ENCODE measurements at places on chromosomes 7 and 10.

- DNase-seq = no peak
Measured at GRCh38 chr10:122112625-122113160, 123.7 kb downstream of the TACC2 start.

- DNase-seq = no peak
Measured at GRCh38 chr10:77007834-77008233, 629.8 kb downstream of the KCNMA1 start.

- DNase-seq = no peak
Measured at GRCh38 chr7:130276796-130277762, 10.4 kb downstream of the CPA2 start.

- DNase-seq = peak; percentile 85
Measured at GRCh38 chr7:40551685-40552576, 417.1 kb downstream of the SUGCT start.

- DNase-seq = no peak
Measured at GRCh38 chr7:117780832-117781231, 92.4 kb downstream of the CTTNBP2 start.

DNA sequence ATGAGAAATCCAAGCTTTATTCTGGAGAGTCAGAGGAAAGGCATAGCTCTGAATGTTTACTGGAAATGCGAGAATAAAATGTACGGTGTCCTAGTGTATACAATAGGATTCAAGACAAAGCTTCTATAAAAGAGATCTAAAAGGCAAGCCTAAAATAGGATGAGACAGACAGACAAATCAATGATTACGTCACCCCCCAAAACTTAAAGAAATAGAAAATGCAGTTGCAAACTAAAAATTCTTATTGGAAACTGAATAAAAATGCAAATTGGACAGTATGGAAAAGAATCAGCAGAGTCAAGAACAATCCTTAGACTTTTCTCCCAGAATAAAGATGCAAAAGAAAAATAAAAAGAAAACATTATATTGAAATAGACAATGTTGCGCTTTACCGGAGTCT is 245.9 kb downstream of the POM121L12 start:
- no peak for DNase-seq

DNA sequence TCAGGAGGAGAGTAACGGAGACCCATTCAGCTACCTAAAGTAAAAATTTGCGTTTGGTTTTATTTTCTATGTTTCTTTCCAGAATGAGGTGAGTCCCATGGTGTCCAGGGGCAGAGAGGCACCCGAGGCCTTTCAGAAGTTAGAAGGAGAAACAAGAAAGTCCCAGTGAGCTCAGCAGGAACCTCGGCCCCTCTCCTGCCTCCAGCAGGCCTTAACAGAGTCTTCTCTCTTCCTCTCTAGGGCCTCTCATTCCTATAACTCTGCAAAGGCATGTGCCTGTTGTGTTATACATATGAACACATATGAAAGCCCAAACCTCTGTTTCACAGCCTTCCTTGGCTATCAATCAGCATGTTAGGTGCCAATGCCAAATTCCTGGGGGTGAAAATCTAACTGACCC is 20.8 kb upstream of the IKZF1 start:
- no peak for DNase-seq

DNA sequence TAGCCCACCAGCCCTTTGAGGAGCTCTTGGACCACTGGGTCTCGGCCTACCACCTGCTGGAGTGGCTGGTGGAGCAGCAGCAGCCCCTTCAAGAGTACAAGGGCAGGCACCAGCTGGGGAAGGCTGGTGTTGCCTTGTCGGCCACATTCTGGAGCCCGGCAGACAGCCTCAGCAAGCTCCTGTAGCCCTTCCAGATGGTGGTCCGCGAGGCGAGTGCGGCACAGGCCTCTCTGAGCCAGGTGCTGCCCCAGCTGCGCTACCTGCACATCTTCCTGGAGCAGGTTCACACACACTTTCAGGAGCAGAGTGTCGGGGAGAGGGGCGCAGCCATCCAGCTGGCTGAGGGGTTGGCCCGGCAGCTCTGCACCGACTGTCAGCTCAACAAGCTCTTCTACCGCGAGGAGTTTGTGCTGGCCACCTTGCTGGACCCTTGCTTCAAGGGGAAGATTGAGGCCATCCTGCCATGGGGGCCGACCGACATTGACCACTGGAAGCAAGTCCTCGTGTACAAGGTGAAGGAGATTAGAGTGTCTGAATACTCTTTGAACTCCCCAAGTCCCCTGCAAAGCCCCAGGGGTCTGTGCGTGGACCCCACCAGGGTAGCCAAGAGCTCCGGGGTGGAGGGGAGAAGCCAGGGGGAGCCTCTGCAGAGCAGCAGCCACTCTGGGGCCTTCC is 7.0 kb upstream of the ACTR3C start:
- no peak for DNase-seq

GRCh38 chr10:71088054-71088453 is 124.3 kb upstream of the UNC5B start:
- no peak for DNase-seq

DNA sequence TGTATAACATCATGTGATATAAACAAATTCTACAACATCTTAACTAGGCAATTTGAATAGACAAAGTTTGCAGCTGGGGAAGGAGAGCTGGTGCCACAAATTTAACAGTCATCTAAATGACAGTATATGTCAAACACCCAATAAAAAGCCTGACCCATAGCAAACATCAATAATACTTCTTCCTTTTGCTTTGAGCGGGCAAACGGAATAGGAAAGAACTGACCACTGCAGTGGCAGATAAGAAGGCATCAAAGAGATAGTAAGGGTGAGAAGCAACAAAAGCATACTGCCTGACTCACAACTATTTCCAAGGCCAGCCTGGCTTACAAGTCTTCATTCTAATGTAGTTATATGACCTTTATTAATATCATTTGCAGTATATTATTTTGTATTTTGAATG is 99.9 kb downstream of the LRRN3 start:
- no peak for DNase-seq

Measured in AML-193 (cell line).